ENCODE measurements at places on chromosomes 1 and 21.

- peak; percentile 36 for DNase-seq
Observed at GRCh38 chr1:164559342-164560051, 513 bp downstream of the PBX1 start.

DNA sequence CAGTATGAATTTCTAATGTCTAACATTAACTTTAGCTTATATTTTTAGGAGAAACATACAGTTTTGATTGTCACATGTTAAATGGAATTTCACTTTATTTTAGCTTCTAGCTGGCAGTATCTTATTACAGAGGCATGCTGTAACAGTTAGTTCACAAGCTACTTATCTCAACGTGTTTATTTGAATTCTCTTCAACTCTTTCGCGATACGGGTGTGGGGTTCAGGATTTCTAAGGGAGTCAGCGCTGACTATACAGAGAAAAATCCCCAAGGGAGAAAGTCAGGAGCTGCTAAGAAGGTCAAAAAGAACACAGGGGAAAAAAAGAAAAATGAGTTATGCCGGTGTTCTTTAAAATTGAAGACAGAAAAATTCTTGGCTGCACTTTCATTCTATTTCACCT lies 296.2 kb downstream of the VAV3 start:
- no peak for DNase-seq

GRCh38 chr21:28229814-28230213 lies 762.9 kb downstream of the LTN1 start:
- no peak for DNase-seq

DNA sequence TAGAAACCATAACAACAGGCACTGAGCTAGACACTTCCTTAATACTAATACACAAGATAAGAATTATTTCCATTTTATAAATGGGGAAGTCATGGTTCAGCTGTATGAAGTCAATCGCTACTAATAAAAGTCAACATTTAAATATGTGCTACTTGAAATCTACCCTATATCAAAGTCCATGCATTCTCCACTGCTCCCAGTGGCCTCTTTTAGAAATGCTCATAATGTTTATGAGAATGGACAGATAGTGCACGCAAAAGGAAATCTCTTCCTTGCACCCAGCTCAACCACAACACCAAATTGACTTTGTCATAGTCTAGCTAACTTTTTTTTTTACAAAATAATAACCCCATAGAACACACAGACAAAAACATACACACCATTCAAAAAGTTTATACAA lies 281.7 kb upstream of the CXADR start:
- no peak for DNase-seq

- DNase-seq: no peak
Observed at GRCh38 chr1:168348146-168348709, 67.6 kb downstream of the TBX19 start.

- DNase-seq: peak; percentile 11
Observed at GRCh38 chr1:46455951-46456350, 33.7 kb upstream of the DMBX1 start.

DNA sequence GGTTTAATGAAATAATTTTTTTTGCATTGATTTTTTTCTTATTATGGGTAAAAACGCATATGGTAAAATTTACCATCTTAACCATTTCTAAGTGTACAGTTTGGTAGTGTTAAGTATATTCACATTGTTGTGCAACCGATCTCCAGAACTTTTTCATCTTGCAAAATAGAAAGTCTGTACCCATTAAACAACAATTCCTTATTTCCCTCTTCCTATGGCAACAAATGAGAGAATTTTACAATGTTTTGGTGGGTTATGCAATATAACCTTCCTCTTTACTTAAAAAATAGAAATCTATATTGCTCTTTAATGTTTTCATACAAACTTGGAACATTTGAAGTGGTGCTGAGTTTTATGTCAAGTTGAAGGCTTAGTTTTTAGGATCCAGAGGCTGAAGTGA lies 26.6 kb downstream of the MAP3K7CL start:
- no peak for DNase-seq

DNA sequence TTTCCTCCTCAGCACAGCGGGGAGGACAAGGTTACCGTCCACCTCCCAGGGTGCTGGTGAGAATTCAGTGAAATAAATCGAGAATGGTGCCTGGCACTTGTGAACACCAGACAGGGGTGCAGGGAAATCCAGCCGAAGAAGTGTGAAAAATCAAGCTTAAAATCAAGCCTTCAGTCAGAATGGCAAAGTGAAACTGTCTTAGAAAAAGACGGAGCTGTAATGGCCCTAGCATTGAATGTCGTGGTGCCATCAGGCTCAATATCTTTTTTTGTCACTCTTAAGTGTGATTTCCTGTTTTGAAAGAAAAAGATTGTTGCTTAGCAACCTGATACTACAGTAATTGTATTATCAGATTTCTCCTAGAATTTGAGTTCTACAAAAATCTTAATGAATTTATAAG lies 22.1 kb downstream of the EDARADD start:
- no peak for DNase-seq

GRCh38 chr1:50095716-50096115 lies 13.0 kb upstream of the ELAVL4 start:
- DNase-seq: no peak

- no peak for DNase-seq
Observed at GRCh38 chr1:21608798-21609197, 60.4 kb downstream of the RAP1GAP start.

DNA sequence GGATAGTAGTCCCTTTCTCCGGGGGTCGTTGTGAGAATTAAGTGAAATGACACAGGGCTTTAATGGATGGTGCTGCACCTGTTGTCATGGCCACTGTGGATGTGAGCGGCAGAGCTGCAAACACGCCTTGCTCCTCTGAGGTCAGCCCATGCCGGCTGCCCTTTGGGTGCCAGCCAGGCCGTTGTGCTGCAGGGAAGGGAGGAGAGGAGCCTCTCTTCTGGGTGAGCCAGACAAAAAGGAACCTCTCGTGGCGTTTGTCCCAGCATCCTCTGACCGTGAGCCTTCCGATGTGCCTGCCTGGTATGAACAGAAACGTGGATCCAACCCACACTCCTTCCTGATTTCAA lies 383.0 kb upstream of the VAMP3 start:
- no peak for DNase-seq

DNA sequence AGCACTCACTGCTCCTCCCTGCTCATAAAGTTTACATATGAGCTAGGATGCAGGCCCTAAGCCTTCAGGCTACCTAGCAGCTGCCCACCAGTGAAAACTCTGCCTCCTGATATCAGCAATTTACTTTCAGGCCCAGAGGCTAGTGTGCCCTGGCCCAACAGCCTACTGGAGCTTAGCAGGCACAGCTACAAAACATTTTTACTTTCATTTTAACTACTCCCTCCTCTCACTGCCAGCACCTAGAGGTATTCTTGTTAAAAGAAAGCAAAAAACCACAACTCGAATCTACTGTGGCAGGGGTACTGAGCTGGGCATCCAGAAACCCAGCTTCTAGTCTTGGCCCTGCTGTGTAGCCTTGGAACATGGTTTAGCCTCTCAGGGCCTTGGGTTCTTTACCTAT lies 5.8 kb upstream of the LORICRIN start:
- DNase-seq: no peak

DNA sequence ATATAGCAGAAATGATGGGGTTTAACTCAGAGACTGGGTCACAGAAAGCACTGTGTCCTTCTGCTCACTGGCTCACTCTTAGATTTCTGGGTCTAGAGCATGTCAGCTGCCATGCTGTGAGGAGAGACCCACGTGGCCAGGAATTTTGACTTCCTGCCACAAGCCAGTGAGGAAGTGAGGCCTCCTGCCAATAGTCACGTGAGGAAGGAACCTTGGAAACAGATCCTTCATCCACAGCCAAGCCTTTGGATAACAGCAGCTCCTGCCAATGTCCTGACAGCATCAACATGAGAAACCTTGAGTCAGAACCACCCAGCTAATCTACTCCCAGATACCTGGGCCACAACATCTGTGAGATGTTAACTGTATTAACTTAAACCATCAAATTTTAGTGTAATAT lies 114.5 kb upstream of the PLPPR5 start:
- DNase-seq: no peak

- DNase-seq: no peak
Observed at GRCh38 chr1:181077576-181078242, 10.8 kb upstream of the IER5 start.

- DNase-seq: no peak
Observed at GRCh38 chr1:202210969-202211368, 17.4 kb downstream of the LGR6 start.

DNA sequence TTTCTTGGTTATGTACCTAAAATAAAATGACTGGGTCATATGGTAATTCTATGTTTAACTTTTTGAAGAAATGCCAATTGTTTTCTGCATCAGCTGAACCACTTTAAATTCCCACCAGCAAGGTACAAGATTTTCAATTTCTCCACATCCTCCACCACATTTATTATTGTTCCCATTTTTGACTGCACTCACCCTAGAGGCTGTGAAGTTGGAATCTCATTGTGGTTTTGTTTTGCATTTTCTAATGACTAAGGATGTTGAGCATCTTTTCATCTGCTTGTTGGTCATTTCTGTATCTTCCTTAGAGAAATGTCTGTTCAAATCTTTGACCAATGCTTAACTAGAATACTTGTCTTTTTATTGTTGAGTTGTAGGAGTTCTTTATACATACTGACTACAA lies 72.5 kb downstream of the ASTN1 start:
- DNase-seq: no peak

DNA sequence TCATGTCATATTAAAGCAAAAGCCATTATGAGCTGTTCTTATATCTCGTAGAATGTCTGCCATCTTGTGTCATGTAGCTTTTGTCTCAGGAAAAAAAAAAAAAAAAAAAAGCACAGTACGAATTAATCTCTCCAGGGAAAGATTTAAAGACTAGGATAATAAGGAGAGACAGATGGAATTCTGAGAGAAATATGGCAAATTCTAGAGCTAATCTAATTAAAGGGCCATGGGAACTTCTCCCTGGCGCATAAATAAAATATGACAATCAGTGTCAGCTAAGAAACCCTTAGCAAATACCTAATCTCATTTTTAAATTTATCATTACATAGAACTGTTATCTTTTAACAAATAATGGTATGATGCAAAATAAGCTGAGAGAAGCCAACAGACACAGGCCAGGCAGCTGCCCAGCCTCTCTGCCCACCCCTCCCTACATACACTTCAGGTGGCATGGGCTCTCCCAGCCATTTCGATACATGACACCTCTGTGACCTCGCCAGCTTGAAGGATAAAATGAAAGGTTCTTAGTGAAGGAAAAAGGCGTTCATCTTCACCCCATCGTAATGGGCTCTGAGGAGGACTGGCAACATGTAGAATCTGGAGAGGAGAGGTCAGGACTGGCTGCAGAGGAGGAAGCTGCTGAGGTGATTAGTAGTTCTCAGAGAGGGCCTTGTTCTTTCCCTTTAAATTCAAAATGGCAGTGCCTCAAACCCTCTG lies 39.8 kb downstream of the DISC1 start:
- DNase-seq: peak; percentile 48

DNA sequence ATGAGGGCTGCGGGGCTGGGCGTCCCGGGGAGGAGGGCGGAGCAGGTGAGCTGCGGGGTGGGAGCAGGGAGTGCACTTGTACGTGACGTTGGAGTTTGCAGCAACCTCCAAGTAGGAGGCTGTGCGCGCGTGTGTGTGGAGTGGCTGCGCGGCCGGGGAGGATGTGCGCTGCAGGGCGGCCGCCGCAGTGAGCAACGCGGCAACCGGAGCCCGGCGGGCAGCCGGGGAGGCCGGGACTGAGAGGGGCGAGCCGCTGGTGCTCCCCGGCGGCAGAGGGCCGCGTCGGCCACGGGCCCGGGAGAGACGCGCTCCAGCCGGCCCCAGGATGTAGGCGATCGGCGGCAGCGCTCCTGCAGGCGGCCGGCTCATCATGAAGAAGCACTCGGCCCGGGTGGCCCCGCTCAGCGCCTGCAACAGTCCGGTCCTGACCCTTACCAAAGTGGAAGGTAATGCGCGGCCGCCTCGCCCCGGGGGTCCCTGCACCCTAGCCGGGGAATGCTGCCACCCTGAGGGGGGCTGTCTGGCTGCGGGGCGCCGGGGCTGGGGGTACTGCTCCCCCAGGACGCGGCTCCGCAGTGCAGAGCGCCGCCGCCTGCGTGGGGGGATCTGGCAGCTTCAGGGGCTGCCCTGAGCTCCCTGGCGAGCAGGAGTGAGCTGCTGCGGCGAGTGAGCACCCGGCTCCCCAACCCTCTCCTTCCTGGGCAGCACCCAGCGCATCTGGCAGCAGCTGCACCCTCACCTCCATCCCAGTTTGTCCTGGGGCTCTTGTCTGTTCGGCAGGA lies 158.9 kb upstream of the COA6 start:
- DNase-seq: no peak

DNA sequence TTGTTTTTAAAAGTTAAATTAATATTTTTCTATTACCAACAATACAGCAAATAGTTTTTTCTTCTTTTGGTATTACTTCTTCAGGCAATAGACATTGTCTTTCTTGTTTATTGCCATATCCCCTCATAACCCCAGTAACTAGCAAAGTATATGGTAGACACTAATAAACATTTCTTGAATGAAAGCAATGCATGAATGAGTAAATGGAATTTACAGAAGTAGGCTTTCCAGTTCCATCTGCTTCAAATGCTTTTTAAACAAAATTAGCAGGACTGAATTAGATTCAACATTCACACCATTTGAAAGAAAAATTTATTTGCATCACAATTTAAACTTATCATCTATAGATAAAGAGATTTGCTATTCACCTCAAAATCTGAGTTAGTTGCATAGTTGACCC lies 5.6 kb upstream of the DR1 start:
- DNase-seq: no peak

- no peak for DNase-seq
Observed at GRCh38 chr1:13788795-13789194, 88.8 kb downstream of the PRDM2 start.

DNA sequence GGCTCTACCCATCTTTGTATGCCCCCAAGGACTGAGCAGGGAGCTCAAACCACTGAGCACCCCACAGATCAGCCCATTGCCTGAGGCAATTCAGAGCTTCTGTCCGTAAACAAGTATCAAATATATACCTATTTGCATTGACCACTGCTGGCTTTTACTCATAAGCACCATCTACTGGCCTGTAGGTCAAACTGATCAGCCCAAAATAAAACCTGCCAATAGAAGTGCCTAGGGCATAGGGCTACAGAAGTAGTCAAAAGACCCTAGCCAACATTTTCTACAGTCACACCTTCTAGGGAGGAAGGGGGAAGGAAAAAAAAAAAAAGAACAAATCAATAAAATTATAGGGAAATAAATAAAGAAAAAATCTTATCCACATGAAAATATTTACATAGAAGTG lies 5.3 kb upstream of the LCE3D start:
- no peak for DNase-seq

DNA sequence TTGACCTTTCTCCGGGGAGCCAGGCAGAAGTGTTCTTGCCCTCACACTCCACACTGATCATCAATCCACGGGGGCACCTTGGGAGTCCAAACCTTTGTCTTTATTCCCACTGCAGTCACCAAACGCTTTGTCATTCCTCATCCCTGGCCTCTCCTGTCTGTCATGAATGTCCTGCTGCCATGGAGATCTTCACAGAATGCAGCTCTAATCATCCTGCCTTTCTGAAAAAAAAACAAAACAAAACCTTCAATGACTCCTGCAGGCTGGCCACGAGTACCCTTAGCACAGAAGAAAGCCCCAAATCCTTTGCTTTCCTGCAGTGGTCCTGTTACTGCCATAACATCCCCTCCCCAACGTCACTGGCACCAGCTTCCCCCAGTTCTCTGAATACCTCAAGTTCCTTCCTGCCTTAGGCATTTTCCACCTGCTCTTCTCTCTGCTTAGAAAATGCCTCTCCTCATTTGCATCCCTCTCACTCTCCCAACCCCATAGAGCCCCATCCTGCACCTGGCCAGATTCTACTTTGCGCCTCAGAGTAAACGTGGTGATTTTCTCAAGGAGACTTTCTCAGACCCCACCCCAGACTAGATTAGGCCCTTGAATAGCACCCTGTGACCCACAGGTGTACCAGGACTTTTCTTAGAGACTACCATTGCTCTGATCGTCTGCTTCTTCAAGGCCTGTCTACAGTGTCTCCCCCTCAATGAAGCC lies 131.2 kb downstream of the AK5 start:
- no peak for DNase-seq

Data from DMS153 (cell line).